ENCODE measurements at places on chromosomes 12 and 14.

DNA sequence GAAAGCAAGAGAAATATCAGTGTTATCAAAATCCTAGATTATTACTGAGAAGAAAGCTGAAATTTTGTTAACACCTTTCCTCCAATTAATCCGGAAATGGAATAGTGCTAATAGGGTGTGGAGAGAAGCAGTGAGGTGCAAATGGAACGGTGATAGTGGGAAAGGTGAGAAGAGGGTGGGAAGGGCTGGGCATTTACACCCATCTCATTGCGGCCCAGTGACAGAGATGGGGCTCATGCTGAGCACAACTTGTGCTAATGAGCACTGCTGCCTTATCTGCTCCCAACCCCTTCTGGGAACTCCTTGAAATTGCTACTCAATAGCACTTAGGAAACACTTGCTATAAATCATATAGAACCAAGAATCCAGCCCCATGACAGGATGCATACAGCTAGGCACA lies 94.4 kb downstream of the PTPRR start:
- no peaks in the 10 kb centered on the region for H3K4me1 ChIP-seq
- no peak for DNase-seq
- no peak overlapping the region for H3K4me3 ChIP-seq
- no peak overlapping the region for H3K27ac ChIP-seq
- H3K27me3 ChIP-seq = no peaks in the 10 kb centered on the region
- H3K36me3 ChIP-seq = no peaks in the 10 kb centered on the region

GRCh38 chr14:38350102-38350501 lies 94.2 kb upstream of the CLEC14A start:
- H3K4me3 ChIP-seq = no peak overlapping the region
- H3K27ac ChIP-seq = no peak overlapping the region
- no peaks in the 10 kb centered on the region for H3K4me1 ChIP-seq
- no peaks in the 10 kb centered on the region for H3K27me3 ChIP-seq
- no peak for DNase-seq
- no peaks in the 10 kb centered on the region for H3K36me3 ChIP-seq

DNA sequence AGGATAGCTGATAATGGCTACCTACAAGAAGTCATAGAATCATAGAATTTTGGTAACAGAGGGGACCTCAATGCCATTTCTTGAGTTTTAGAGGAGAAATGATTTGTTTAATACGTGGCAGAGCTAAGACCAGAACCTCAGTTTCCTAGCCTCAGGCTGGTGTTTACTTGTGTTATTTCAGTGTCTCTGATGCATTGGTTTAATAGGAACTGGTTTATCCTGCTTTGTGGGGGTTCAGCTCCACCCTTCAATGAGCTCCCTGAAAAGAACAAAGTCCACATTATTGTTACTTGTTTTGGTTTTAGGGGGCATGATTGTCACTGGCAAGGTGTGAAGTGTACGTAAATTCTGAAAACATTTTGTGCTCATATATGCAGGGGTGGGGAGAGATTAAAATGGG lies 55.4 kb downstream of the AKAP6 start:
- no peaks in the 10 kb centered on the region for H3K27me3 ChIP-seq
- no peak overlapping the region for H3K27ac ChIP-seq

GRCh38 chr12:93819050-93819491 lies 141.9 kb downstream of the CRADD start:
- no peaks in the 10 kb centered on the region for H3K4me1 ChIP-seq
- H3K27ac ChIP-seq = no peak overlapping the region
- H3K36me3 ChIP-seq = no peaks in the 10 kb centered on the region
- H3K27me3 ChIP-seq = no peaks in the 10 kb centered on the region
- no peak for DNase-seq
- no peak overlapping the region for H3K4me3 ChIP-seq

DNA sequence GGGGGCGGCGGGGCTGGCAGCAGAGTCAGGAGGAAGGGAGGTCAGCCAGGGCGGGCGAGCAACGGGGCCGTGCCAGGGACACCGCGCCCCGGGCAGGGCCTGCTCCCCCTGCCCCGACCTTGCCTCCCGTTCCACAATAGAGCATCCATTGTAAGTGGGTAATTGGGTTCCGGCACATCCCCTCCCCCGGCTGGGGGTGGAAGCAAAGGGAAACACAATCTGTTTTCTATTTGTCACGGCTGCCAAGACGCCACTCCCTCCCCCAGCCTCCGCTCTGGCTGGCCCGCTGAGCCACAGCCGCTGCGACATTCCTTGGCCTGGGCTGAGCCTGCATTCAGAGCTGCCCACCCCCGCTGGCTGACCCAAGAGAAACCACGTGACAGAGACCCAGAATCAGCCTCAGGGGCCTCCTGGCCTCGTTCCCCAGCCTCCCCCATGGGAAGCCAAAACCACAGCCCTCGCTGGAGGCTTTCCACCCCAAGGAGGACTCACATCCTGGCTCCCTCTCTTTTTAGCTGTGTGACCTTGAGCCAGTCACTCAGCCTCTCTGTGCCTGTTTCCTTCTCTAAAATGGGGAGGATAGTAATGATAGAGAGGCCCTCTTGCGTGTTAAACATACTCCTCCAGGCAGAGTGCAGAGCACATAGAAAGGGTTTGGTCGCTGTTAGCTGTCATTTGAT lies 117.6 kb downstream of the SCARB1 start:
- peaks cover 15% of the 10 kb centered on the region for H3K4me1 ChIP-seq
- no peak for DNase-seq
- H3K36me3 ChIP-seq = no peaks in the 10 kb centered on the region
